ENCODE measurements at places on chromosomes 16 and 17. TPM values are rescaled to one million over a fixed set of nuclear protein-coding genes. Genes with fewer than 3 reads are reported as not detected.
A peak's percentile ranks its signal among the peaks of the same experiment; 100 is the strongest.

The TVP23A gene
- total RNA-seq, result 2.0 TPM

The FGF11 gene
- total RNA-seq, result 1.3 TPM

GRCh38 chr16:69166221-69166833, 20.6 kb upstream of the SNTB2 start:
- H3K27me3 ChIP-seq, result no peaks in the 10 kb centered on the region
- H3K36me3 ChIP-seq, result peaks cover 75% of the 10 kb centered on the region
- peaks cover 11% of the 10 kb centered on the region for H3K4me1 ChIP-seq
- no peak overlapping the region for H3K27ac ChIP-seq
- no peak for DNase-seq

GRCh38 chr17:75922173-75922961, 17.7 kb upstream of the MRPL38 start:
- no peak overlapping the region for H3K4me3 ChIP-seq
- DNase-seq, result no peak
- no peaks in the 10 kb centered on the region for H3K27me3 ChIP-seq
- H3K27ac ChIP-seq, result no peak overlapping the region
- peaks cover 4% of the 10 kb centered on the region for H3K36me3 ChIP-seq

- H3K27ac ChIP-seq, result peak overlapping the region; percentile 43
- H3K4me1 ChIP-seq, result peaks cover 55% of the 10 kb centered on the region
- H3K36me3 ChIP-seq, result peaks cover 34% of the 10 kb centered on the region
- no peak for DNase-seq
Measured at GRCh38 chr16:11073407-11073999, 129.1 kb downstream of the CLEC16A start.

DNA sequence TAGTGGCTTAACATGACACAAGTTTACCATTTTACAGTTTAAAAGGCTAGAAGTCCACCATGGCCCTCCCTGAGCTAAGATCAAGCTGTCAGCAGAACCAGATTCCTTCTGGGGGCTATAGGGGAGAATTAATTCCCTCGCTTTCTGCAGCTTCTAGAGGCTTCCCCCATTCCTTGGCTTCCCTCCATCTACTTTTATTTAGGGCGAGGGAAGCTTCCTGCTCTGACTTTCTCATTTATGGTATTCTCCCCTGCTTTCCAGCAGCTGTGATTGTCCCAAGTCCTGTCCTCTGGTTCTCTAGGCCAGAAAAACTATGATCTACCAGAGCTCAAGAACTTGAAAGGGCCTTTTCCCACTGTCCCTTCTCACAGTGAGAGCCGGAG, 4.3 kb downstream of the CETP start:
- H3K4me3 ChIP-seq, result no peak overlapping the region
- H3K27ac ChIP-seq, result peak overlapping the region; percentile 84
- DNase-seq, result no peak
- H3K27me3 ChIP-seq, result no peaks in the 10 kb centered on the region
- peaks cover 36% of the 10 kb centered on the region for H3K4me1 ChIP-seq
